Fibroblast of skin of scalp (primary cell): ENCODE measurements at places on chromosomes 16 and 17.

- no peak for DNase-seq
Measured at GRCh38 chr17:46863383-46864121, 12.2 kb downstream of the WNT9B start.

DNA sequence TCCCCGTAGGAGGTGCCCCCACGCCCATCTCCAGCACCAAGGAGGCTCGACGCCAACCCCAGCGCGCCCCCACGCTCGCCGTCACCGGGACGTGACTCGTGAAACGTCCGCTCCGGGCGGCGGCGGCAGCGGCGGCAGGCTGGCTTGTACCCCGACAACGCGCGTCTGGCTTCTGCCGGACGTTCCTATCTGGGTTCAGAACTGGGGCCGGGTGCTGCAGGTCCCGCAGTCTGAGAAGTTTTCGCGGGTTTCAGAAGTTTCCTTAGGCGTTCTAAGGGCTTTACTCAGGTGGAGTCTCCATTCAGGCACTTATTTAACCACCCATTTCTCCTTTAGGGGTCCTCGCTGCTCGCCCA, 672 bp upstream of the ALKBH5 start:
- DNase-seq: peak; percentile 93

GRCh38 chr17:32298721-32299579, 33.3 kb downstream of the RHBDL3 start:
- DNase-seq: no peak

DNA sequence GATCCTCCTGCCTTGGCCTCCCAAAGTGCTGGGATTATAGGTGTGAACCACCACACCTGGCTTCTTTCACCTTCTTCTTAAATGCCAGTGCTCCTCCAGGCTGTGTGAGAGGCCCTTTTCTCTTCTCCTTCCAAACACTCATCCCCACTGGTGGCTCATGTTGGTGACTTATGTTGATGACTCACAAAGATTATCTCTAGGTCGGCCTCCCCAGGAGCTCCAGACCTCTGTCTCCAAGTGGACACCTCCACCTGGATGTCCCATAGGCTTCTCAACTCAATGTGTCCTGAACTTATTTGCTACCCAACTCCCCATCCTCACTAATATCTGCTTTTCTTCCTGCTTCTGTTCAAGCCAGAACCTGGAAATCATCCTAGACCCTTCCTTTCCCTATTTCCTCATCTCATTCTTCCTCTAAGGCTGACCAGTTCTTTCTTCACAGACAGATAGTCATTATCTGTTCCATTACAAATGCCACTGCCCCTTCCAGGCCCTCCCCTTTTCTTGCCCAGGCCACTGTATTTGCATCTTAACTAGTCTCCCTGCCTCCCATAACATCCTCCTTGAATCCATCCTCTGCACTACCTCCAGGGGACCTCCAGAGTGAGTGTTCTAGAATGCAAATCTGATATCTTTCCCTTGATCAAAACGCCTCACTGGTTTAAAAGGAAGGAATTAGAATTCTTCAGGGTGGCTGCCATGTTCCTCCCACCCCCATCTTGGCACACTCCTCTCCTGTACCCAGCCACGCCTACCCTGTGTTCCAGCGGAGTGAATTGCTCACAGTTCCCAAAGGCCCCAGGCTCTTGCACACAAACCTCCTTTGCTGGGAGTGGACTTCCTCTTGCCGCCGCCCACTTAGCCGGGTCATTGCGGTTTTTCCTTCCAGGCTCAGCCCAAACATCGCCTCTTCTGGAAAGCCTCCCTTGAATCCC, 34.8 kb upstream of the FBXO47 start:
- peak; percentile 68 for DNase-seq

- DNase-seq: no peak
Measured at GRCh38 chr17:76674600-76674999, 31.0 kb upstream of the ST6GALNAC1 start.

GRCh38 chr16:50096791-50097190, 31.0 kb downstream of the HEATR3 start:
- DNase-seq: peak; percentile 93

- DNase-seq: no peak
Measured at GRCh38 chr16:57637020-57637419, 8.6 kb downstream of the ADGRG1 start.

- DNase-seq: no peak
Measured at GRCh38 chr17:76150712-76151622, 9.9 kb upstream of the FOXJ1 start.

DNA sequence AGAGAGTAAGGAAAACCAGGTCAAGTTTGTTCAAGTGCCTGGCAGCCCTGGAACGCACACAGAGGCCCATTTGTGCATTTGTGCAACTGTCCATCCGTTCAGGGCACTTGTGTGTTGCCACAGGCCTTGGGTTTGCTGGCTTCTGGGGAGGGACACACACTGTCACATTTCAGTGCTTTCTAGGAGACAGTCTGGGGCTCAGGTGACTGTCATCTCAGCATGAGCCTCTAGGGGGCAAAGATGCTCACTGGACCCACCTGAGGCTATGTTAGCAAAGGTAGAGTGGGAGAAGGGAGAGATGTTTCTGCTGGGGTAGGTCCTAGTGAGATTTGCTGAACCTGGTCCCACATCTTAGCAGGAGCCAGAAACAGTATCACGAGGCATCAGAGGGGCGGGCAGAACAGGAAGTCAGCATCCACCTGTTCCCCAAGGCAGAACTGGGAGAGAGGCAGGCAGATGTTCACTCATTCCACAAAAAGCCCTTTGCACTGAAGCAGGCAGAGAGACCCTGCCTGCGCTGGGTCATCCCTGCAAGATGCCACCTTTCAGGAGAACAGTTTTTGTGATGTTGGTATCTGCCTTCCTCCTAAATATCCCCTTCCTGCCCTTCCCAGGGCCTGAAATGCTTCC, 48.5 kb downstream of the RAI1 start:
- no peak for DNase-seq

- no peak for DNase-seq
Measured at GRCh38 chr17:28404812-28405570, 1.0 kb downstream of the SLC46A1 start.

- DNase-seq: no peak
Measured at GRCh38 chr17:18235743-18236256, 10.4 kb downstream of the LLGL1 start.

- peak; percentile 45 for DNase-seq
Measured at GRCh38 chr16:53745753-53746266, 41.9 kb downstream of the FTO start.

- DNase-seq: peak; percentile 34
Measured at GRCh38 chr17:50348522-50349242, 2.8 kb downstream of the XYLT2 start.

GRCh38 chr16:67842509-67843342, 606 bp downstream of the THAP11 start:
- peak; percentile 54 for DNase-seq

- DNase-seq: no peak
Measured at GRCh38 chr17:55708175-55708974, 14.3 kb downstream of the TMEM100 start.

GRCh38 chr16:719815-720446, 1.0 kb upstream of the ANTKMT start:
- no peak for DNase-seq

DNA sequence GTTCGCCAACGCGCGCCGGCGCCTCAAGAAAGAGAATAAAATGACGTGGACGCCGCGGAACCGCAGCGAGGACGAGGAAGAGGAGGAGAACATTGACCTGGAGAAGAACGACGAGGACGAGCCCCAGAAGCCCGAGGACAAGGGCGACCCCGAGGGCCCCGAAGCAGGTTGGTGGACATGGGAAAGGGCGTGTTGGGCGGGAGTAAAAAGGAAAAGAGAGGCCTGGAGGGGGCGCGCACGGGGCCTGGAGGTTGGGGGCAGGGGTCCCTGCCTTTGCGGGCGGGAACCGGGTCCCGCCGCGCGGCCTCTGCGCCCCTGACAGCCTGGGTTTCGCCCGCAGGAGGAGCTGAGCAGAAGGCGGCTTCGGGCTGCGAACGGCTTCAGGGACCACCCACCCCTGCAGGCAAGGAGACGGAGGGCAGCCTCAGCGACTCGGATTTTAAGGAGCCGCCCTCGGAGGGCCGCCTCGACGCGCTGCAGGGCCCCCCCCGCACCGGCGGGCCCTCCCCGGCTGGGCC, 2.1 kb downstream of the IRX5 start:
- peak; percentile 61 for DNase-seq

- DNase-seq: no peak
Measured at GRCh38 chr16:69939821-69940585, 11.1 kb upstream of the CLEC18A start.

DNA sequence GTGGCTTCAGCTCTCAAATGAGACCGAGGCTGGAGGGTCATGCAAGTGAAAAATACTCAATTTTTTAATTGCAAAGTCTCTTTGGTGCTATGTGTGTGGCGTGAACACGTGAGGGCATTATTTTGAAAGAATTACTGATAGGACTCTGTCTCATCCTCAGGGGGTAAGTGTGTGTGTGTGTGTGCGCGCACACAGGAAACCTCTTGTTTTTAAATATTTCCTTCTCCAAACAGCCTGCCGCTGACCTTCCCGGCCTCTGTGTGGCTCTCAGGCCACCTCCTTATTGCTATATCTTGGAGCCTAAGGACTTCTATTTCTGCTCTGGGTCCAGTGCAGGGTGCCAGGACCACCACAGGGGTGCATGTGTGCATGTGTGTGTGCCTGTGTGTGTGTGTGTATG, 99.7 kb downstream of the CMIP start:
- no peak for DNase-seq

DNA sequence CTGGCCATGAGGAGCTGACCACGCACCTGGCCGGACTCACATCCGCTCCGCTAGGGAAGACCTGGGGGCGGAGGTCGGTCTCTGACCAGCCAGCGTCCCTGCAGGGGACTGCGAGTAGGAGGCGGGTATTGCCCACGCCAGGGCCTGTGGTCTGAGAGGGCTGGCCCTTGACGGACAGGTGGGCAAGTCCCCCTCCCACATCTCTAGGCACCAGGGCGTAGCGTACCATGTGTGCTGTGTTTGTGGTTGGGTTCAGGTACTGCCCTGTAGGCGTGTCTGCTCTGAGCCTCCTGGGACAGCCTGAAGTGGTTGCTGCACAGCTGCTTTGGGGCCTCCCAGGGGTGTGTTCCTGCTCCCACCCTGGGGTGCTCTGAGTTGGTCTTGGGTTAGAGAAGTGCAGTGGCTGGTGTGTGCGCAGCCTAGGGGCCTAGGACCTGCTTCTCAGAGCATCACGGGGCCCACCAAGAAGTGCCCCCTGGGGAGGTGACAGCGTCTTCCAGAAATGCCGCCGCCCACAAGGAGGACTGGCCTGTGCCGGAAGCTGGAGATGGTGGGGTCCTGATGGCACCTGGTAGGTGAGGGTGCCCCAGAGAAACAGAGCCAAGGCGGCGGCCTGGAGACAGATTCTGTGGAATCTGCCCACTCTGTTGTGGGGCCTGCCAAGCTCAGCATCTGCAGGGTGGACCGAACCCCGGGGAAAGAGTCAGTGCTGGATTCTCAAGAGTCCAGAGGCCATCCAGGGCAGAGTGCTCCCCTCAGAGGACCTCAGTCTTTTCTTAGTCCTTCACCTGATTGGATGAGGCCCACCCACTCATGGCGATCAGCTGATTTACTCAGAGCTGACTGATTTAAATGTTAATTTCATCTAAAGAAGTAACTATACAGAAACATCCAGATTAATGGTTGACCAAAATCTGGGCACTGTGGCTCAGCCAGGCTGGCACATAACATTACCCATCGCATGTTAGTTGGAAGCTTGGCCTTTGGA, 48.3 kb downstream of the WDR45B start:
- no peak for DNase-seq

DNA sequence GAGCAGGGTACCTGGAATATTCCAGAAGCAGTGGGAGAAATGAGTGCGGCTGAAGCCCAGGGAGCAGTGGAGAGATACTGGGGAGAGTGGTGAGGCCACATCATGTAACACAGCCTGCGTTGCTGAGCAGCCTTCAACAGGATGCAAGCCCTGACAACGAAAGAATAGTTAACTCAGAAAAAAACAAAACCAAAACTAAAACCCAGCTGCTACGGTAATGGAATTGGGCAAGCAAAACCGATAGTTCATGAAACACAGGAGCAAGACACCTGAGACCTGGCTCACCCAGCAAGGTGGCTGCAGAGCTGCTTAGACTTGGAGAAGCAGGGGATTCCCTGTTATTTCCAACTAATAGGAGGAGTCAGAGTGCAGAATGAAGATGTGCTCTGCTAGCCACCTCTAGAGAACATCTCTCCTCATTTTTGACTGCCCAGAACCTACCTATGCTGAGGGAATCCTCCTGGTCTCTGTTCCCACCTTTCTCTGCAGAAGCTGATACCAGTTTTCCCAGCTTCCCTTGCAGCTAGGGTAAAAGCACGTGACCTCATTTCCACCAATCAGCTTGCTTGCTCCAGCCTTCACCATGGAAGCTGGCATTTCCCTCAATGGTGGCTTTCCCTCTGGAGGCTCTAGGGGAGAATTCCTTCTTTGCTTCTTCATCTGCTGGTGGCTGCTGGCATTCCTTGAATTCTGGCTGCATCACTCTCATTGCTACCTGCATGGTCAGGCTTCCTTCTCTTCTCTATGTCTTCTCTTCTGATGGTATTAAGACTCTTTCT, 59.4 kb upstream of the XYLT1 start:
- no peak for DNase-seq

- DNase-seq: no peak
Measured at GRCh38 chr17:77527409-77527808, 386.6 kb downstream of the SEC14L1 start.

- DNase-seq: no peak
Measured at GRCh38 chr17:7850701-7851437, 4.0 kb upstream of the TMEM88 start.

- DNase-seq: no peak
Measured at GRCh38 chr17:47244697-47245096, 8.9 kb upstream of the ITGB3 start.

DNA sequence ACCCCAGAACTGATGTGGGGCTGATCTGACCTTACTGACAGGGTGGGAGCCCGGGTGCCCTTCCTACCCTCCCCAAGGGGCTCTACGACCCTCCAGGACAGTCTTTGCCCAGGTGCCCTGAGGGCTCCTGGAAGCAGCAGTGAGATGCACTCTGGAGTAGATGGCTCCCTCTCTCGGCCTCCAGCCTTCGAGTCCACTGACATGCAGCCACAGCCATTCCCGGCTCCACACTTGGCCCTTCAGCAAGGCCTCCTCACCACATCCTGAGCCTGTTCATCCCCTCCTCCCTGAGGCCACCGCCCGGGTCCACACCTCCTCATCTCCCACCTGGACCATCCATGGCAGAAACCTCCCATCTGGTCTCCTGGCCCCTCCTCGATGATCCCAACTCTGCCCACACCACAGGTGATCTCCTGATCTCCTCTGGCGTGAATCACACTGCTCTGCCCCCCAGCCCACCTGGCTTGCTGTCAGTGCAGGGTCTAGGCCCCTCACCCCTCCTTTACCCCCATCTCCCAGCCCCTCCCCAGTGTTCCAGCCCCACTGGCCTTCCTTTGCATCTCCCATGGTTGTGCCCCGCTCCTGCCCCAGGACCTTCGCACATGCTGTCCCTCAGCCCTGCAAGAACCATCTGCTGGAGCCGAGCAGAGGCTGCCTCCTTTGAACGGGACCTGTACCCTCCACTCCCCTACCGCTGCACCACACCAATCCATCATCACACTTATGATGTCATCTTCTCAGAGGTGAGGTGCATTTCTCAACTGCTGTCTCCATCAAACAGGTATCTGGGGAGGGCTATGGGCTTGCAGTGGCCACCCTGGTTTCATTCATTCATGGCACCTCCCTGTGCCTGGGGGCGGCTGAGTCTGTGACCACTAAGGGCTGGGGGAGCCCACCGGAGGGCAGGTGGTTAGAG, 44.7 kb downstream of the SOCS1 start:
- no peak for DNase-seq

GRCh38 chr17:79750650-79751545, 20.2 kb downstream of the ENPP7 start:
- no peak for DNase-seq

- peak; percentile 63 for DNase-seq
Measured at GRCh38 chr16:56610017-56610608, 1.7 kb downstream of the MT2A start.
